ENCODE measurements at places on chromosomes 2 and 18. TPM values are rescaled to one million over a fixed set of nuclear protein-coding genes. Genes with fewer than 3 reads are reported as not detected.

- DNase-seq = no peak
Measured at GRCh38 chr18:5534845-5535244, 9.0 kb downstream of the EPB41L3 start.

GRCh38 chr2:237666606-237667005 lies 39.2 kb downstream of the LRRFIP1 start:
- no peak for DNase-seq

The ATG16L1 gene
- 64.8 TPM for total RNA-seq

GRCh38 chr2:68512966-68513365 lies 45.6 kb downstream of the APLF start:
- DNase-seq = no peak

- no peak for DNase-seq
Measured at GRCh38 chr2:96409081-96409819, 73.7 kb downstream of the NCAPH start.

DNA sequence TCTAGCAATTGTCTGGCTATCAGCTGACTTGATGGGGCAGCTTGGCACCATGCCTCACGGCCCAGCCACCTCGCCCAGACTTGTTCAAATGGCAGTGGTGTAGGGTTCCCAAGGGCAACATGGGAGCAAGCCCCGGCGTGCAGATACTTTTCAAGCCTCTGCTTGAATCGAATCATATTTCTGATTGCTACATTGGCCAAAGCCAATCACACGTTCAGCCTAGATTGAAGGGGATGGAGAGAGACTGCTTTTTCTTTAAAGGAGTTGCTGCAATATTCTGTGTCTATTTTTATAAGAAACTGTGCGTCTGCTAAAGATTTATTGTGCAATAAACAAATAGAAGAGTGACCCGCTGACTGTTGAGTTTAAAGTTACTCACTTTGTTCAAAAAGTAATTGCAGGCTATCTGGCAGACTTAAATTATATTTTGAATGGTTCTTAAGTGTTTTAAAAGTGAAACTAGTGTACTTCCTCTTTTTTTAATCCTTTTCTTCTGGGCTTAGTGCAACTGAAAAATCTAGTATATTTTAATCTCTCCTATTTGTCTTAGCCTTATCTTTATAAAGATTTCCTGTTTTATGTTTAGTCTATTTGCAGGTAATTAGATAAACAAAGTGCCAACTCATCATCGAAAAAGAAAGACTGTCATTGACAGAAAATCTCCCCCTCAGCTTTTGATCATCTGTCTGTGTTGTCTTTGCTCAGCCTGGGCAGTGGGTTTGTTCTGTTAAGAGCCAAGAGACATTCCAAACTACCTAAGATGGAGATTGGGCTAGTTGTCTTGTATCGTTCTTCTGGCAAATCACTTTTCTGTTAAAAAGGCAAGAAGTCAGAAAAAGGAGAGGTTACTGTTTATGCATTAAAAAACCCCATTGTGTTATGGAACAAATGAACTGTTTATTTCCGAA lies 156.1 kb downstream of the TPGS2 start:
- no peak for DNase-seq

GRCh38 chr2:3666613-3666975 lies 8.6 kb downstream of the ALLC start:
- no peak for DNase-seq

GRCh38 chr18:3982541-3982940 lies 472.6 kb downstream of the DLGAP1 start:
- no peak for DNase-seq

- peak; percentile 2 for DNase-seq
Measured at GRCh38 chr18:66078925-66079800, 328.4 kb downstream of the CDH7 start.

The NOP58 gene
- total RNA-seq = 95.9 TPM

The ACP1 gene
- 179 TPM for total RNA-seq
